NCI-H526 (cell line): ENCODE measurements at places on chromosomes 12 and 14.

DNA sequence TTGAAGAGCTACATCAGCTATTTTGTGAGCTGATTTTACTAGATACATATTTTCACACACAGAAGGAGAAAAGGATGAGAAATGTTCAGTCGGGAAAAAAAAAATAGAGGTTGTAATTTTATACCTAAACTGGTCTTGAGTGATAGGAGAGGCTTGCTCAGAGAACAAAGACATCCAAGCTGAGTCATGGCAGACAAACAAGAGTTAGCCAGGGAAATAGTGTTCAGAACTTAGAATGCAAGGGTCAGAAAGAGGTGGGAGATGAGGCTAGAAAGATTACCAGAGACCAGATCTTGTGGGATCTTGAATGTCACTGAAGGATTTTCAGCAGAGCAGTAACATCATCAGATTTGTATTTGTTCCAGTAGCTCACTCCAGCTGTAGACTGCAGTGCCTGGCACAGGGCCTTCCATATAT lies 121.9 kb upstream of the ATF1 start:
- DNase-seq = no peak

DNA sequence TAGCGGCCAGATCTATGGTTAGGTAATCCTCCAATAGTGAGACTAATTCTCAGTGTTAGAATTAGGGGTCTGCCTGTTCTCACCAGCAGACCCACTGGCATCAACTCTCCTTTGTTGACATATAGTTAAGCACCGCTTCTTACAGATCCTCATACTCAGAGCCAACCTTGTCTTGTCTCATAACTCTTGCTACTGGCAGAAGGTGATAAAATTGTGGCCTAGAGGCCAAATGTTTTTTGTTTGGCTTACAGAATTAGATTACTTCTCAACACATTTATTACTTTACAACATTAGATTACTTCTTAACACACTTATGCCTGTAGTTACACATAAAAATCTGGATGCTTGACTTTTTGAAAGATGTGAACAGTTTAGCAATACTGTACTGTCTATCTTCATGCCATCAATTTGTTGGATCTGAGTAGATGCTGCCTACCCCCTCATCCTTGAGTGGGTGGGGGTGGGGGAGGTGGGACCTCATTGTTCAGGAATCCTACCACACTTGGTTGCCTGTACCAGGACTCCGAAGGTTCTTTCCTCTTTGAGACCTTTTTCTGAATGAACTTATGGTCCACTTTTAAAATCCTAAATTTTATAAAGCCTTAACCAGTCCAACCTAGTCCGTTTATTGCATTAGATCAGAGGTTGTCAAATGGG lies 7.0 kb downstream of the MTHFD1 start:
- no peak for DNase-seq

GRCh38 chr14:96895658-96896271 lies 98.6 kb downstream of the VRK1 start:
- DNase-seq = no peak

- no peak for DNase-seq
These were observed 33.0 kb downstream of the ANO2 start for GRCh38 chr12:5912011-5912410.

DNA sequence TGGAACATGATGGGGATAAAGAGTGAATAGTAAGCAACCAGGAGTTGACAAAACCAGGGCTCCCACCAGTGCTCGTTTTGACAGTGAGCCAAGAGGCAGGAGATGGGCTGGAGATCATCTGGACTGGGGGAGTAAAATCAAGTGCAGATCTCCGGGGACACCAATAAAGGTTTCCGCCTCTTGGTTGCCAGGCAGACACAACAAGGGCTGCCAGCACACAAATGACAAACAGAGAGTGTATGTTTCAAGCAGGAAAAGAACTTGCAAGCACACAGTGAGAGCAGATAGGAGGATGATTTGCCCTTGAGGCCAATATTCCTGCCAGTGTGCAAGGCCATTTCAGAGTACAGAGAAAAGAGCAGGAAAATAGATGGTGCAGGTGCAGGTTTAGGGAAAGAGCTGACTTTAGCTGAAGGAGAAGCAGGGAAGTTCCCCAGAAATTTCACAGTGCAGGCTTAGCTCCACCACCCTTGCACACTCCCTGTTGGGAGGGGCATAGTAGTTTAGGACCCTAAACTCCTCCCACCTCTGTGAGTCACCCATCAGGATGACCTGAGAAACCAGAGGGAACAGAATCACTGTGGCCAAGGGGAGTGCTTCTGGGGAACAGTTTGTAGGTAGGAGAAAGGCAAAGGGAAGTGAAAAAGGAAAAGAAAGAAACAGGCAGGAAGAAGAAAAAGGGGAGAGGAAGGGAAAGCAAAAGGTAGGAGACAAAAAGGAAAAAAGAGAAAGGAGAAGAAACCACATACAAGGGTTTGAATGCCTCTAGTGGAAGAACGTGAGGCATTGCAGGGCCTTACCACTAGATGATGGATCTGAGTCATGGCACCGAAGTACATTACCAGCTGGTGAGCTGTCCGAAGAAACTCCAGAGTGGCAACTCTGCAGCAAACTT lies 404.4 kb downstream of the SLC6A15 start:
- DNase-seq = no peak

DNA sequence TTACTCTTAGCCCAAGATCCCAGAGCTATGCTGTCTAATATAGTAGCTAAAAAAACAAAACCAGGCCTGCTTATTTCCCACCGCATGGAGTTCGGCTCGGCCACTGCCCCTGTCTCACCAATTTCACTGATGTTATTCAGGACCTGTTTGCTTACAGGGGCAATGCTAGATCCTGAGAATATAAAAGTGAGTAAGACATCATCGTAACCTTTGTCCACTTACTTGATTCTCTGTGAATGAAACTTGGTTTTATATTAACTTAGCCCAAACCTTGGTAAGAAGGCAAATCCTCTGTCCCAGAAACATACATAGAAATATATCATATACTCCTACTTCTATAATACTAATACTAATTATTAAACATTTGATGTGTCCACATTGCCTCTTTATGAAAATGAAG lies 56.6 kb downstream of the RNFT2 start:
- no peak for DNase-seq

- no peak for DNase-seq
These were observed 5.0 kb upstream of the E2F7 start for GRCh38 chr12:77070382-77070781.

DNA sequence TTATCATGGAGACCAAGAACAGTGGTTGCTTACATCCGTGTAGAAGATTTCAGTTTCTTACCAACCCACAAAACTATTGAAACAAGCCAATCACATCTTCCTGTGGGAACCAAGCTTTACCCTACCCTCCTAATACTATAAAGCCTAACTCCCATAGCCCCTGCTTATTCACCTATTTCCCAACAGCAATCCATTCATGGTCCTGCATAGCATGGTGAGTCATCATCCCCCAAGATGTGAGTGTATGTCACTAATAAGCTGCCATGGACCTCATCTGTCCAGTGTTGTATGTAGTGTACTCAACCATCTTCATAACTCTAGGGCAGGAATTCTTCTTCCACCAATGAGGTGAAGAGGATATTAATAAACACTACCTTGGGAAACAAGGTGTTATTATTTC lies 1620.4 kb upstream of the FLRT2 start:
- no peak for DNase-seq

DNA sequence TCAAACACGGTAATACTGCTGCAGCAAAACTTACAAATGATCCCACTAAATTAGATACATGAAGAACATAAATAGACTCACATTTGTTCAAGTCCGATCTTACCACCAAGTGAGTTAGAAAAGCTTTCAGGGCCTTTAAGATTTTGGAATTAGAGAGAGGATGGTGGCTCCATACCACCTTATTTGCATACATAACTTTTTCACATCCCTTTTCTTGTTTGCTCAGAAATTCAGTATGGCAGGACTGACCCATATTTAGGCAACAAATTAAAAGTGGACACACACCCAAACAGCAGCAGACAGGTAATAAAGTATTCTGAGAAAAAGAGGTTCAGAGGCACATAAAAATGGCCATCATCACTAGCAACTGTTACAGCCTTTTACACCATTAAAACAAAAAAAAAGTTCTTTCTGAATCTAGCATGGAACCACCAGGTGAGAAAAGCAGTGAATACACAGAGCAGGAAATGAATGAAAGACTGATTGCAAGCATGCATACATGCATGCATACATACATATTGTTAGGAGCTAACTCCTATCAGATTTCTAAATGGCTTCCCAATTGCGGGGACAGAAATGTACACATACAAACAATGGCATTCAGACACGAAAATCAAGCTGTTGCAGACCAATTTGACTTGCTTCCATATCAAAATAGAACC lies 23.3 kb downstream of the STXBP6 start:
- DNase-seq = no peak
